ENCODE measurements at places on chromosomes 7 and 10.

- DNase-seq: no peak
These were observed 140.3 kb upstream of the EFCAB10 start for GRCh38 chr7:105721571-105722104.

GRCh38 chr10:124864421-124865193 lies 63.0 kb downstream of the ABRAXAS2 start:
- DNase-seq: no peak

GRCh38 chr10:71623098-71623985 lies 96.2 kb downstream of the C10orf105 start:
- DNase-seq: no peak

GRCh38 chr10:114538181-114538906 lies 119.7 kb downstream of the ABLIM1 start:
- peak; percentile 39 for DNase-seq

- no peak for DNase-seq
These were observed 1137.3 kb downstream of the REEP3 start for GRCh38 chr10:64658528-64658927.

GRCh38 chr10:14384915-14385314 lies 54.2 kb upstream of the FRMD4A start:
- DNase-seq: no peak

DNA sequence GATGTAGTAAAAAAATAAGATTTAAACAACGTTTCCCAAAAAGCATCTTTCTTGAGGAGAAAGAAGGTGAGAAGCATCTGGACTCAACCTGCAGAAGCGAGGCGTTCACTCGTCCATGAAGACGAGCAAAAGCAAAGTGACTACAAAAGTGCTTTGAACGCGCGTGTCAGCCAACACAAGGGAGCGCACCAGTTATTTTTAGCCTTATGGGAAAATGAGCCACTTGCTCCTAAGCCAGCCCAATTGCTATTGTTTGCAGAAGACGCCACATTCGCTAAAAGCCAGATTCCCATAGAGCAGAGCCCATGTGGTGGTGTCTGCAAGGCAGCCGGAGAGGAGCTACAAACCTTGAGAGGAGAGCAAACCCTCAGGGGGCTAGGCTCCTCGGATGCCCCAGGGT lies 122.5 kb downstream of the FAM53B start:
- DNase-seq: no peak

- DNase-seq: no peak
These were observed 44.1 kb downstream of the DGKB start for GRCh38 chr7:14858410-14858809.

DNA sequence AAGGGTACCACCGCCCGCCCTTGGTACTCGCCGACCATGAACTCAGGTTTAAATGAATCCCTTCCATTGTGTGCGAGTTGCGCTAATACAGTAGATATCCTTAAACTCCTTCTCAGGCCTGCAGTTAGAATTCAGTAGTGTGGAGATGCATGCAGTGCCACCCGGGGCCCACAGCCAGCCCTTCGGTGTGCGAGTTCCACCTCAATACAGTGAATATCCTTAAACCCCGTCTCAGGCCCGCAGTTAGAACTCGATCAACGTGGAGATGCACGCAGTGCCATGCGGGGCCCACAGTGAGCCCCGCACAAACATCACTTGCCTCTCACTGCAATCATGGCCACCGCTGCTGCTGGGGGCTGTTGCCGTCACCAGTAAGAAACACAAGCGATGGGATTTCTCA lies 261.9 kb downstream of the MAD1L1 start:
- DNase-seq: no peak

DNA sequence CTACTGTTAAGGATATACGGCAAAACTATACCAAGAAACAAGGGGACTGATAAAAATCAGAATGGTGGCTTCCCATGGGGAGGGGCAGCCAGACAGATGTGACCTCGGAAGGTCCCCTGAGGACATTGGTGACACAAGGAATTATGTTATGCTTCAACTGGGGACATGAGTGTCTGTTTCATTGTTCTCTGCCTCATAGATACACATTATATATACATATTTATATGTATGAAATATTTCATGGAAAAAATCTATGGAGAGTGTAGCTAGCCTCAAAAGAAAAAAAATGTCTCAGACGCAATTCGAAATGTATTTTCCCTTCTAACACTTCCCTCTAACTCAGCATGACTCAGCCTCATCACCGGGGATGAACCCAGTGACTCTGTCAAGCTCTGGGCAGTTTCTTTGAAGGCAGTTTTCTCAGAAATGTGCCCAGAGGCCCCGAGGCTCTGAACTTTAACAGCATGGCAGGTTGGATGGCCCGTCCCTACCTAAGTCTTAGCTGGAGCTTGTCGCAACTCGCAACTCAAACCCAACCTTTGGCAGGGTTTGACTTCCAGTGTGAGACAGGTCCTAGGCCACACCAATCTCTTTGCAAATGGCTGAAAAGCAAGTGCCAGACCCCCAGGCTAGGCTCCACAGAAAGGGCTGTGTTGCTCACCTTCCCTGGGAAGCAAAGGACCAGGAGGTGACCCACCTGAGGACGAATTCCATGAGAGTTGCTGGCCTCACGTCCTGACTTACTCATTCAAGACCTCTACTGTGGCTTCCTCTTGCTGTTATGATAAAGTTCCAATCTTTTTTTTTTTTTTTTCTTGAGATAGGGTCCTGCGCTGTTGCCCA lies 86.9 kb downstream of the CARD11 start:
- DNase-seq: no peak

GRCh38 chr7:130593033-130593432 lies 75.5 kb downstream of the COPG2 start:
- DNase-seq: no peak

- no peak for DNase-seq
These were observed 45.4 kb downstream of the ZNF467 start for GRCh38 chr7:149727899-149728476.

DNA sequence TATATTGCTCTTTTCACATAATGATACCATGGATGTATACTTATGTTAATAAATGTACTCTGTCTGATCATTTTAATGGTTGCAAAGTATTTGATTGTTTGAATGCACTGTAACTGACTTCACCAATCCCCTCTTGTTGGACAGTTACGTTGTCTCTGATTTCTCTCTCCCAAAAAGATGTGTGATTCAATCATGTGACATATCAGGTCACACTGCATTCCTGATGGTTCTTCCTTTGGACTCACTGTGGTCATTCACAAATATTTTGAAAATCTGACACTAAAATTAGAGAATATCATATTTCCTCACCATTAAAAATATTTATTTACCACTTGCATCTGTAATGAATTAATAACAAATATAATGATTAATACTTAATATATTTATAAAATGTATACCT lies 22.2 kb downstream of the SLC16A12 start:
- DNase-seq: no peak

GRCh38 chr7:29953726-29954347 lies 35.8 kb downstream of the SCRN1 start:
- DNase-seq: no peak

- no peak for DNase-seq
These were observed 107.4 kb downstream of the GSAP start for GRCh38 chr7:77308792-77309191.

DNA sequence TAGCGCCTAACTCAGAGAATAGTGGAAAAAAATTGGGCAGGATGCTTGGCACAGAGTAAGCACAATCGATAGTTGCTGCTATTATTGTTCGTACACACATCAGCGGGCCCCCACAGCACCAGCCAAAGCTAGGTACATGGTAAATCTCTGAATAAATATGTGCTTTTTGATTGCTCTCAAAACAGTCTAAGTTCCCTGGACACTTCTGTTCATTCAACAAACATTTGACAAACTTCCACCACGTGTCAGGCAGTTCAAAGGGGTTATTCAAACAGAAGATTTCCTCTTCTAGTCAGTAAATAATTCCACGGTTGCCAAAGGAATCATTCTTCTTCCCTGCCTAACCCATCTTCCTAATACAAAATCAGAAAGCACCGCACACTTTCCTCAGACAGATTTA lies 150.8 kb downstream of the DGKI start:
- no peak for DNase-seq

DNA sequence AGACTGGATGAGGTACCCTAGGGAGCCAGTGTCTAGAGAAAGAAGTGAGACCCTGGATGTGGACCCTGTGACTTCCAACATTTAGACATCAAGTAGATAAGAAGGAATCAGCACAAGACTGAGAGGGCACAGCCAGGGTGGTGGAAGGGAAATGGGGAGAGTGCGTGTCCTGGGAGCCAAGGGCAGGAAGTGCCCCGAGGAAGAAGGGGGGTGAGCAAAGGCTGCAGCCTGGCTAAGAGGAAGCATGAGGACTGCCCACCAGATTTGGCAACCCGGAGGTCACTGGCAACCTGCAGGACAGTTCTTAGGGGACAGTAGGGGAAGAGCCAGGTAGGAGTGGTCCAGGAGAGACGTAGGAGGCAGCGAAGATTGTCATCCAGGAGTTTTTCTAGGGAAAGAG lies 14.8 kb downstream of the COL13A1 start:
- DNase-seq: no peak

- DNase-seq: no peak
These were observed 127.8 kb upstream of the PPIF start for GRCh38 chr10:79219322-79219957.

- DNase-seq: no peak
These were observed 36.2 kb downstream of the PLCE1 start for GRCh38 chr10:94029955-94030354.

DNA sequence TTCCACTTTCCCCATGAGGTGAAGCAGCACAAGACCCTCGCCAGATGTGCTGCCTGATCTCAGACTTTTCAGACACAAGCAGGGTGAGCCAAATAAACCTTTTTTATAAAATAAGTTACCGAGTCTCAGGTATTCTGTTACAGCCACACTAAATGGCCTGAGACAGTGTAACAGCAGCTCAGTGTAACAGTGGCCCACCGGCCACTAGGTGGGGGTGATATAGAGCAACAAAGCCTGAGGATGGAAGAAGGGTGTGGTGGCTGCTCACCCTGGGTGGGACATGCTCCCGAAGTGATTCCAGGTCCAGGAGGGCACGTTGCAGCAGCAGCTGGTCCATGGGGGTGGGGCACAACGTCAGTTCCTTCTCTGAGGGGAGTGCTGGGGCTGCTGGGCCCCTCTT lies 44.6 kb downstream of the BMS1 start:
- DNase-seq: no peak

DNA sequence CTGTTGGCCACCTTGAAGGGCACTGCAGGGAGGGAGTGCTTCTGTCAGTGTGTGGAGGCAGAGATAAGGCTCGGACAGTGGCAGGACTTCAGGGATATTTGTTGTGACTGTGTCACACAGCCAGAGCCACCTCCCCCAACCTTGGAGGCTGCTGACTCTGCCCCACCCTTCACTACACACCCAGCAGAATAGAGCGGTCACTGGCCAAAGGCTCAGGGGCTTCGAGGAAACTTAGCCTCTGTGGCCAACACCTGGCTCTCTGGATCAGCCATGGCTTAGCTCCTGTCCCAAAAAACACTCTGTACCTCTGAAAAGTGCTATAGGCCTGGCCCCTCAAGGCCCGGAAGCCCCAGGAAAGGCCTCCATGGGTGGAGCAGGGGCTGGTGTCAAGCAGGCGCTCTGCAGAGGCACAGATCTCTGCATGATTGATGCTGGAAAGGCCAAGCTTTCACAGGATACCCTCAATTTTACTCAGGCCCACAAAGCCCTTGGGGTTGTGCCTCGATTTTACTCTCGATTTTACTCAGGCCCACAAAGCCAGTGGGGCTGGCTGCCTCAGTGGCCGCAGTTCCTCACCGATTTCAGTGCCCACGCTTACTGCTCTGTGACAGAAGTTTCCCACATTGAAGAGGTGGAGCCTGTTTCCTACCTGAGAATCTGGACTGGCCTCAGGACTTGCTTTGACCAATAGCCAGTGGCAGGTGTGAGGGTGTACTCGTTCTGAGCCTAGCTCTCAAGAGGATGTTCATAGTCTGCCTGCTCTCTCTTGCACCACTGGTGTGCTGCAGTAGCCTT lies 113.2 kb upstream of the GPR26 start:
- no peak for DNase-seq

DNA sequence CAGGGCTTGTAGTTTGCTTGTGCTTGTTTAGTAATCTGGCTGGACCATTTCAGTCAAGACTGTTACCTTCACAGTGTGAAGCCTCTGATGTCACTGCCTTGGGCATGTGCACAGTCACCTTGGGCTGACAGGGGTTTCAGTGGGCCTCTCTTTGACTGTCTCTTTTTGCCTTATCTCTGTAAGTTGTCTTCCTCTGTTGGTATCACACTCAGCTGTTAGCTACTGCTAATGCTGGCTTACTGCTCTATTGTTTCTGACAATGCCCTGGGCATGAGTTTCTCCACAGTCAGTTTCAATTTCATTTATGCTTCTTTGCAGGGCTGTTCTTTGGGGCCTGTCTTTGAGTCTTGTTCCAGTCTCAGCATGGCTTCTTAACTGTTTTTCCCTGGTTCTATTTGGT lies 201.9 kb upstream of the SHH start:
- no peak for DNase-seq

DNA sequence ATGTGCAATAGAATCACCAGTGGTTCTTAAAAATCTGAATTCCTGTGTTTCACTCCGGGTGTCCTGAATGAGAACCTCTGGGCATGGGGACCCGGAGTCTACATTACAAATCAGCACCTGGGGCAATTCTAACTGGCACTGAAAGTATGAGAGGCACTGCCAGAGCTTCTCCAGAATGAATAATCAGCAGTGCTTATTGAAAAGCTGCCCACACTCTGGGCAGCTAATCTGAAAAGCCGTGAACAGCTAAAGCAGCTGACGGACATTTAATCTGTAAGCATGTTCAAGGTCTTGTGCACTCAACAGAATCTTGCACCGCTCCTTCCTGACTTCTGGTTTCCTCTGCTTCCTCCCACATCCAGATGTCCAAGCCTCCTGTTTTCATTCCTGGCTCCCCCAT lies 113.3 kb upstream of the KIF5B start:
- no peak for DNase-seq

GRCh38 chr7:47952224-47952623 lies 4.0 kb upstream of the PKD1L1 start:
- no peak for DNase-seq

- DNase-seq: no peak
These were observed 29.9 kb downstream of the TCF7L2 start for GRCh38 chr10:112979927-112980326.

DNA sequence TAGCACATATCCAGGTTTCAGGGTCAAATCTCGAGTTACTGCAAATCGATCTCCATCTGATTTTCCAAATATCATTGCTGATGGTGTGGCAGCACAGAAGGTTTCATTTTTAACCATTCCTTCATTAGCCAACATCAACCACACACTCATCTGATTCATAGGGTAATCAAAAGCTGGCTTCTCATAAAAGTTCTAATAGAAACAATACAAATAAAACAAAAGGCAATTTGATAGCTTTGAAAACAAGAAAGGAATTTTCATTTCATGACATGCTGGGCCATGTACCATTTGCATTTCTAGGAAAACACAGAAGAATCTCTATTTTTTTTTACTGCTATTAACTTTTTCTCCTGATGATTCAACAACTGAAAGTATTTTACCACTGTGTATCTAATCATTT lies 147.7 kb upstream of the SLC26A5 start:
- DNase-seq: no peak

GRCh38 chr7:40753455-40753854 lies 618.6 kb downstream of the SUGCT start:
- no peak for DNase-seq

- no peak for DNase-seq
These were observed 216.3 kb downstream of the ADARB2 start for GRCh38 chr10:1520909-1521565.

- no peak for DNase-seq
These were observed 31.9 kb downstream of the WASL start for GRCh38 chr7:123716877-123717276.

- no peak for DNase-seq
These were observed 131.1 kb upstream of the PTN start for GRCh38 chr7:137474540-137475026.

Data from CD8-positive, alpha-beta memory T cell (primary cell).